ENCODE measurements at places on chromosomes 11 and 22. TPM values are rescaled to one million over a fixed set of nuclear protein-coding genes. Genes with fewer than 3 reads are reported as not detected.
A peak's percentile ranks its signal among the peaks of the same experiment; 100 is the strongest.

Gene NLRP14
- 0.07 TPM for total RNA-seq

Gene SPTBN2
- total RNA-seq: 60.9 TPM

Gene SMC1B
- not detected for total RNA-seq

Gene JHY
- total RNA-seq: 0.37 TPM

Gene WNT11
- total RNA-seq: 7.7 TPM

Gene TRAF6
- 4.9 TPM for total RNA-seq

Gene PAMR1
- 4.2 TPM for total RNA-seq

Gene ME3
- total RNA-seq: 1.9 TPM

Gene LIN7C
- total RNA-seq: 26.8 TPM

DNA sequence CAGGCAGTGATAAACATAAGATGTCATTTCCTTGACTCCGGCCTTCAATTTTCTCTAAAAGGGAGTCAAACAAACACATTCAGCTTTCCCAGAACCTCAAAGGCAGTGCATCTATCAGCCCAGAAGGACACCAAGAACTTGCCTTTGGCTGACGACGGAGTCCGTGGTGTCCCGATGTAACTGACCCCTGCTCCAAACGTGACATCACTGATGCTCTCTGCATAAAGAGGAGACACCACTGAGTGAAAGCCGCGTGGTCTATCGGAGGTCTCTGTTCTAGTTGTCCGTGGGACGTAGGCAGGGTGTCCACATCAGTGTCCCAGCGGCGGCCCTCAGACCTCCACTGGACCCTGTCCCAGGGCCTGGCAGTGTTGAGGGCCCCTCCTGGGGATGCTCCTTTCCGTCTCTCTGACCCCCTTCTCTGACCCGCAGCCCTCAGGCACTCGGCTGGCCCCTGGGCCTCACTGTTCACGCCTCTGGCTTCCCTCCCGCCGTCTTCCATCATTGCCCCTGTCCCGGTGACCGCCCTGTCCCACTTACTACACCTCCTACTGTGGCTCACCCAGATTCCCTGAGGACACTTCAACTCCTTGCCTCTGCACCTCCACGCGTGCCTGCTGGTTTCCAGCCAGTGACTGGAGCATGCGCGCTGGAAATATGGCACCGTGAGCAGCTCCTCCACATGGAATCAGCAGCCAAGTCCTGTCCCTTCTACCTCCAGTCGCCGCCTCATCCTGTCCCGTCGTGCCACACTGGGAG lies 70.4 kb downstream of the NCAPD3 start:
- no peaks in the 10 kb centered on the region for H3K4me1 ChIP-seq
- H3K27ac ChIP-seq: no peak overlapping the region
- H3K27me3 ChIP-seq: no peaks in the 10 kb centered on the region
- DNase-seq: no peak
- peaks cover 20% of the 10 kb centered on the region for H3K36me3 ChIP-seq
- H3K4me3 ChIP-seq: no peak overlapping the region

GRCh38 chr11:119671561-119672015 lies 57.4 kb downstream of the NECTIN1 start:
- no peak for DNase-seq
- no peaks in the 10 kb centered on the region for H3K36me3 ChIP-seq
- no peak overlapping the region for H3K4me3 ChIP-seq
- no peak overlapping the region for H3K27ac ChIP-seq
- H3K4me1 ChIP-seq: no peaks in the 10 kb centered on the region

GRCh38 chr22:22094514-22094913 lies 111.9 kb upstream of the TOP3B start:
- no peaks in the 10 kb centered on the region for H3K4me1 ChIP-seq
- H3K4me3 ChIP-seq: no peak overlapping the region
- no peak for DNase-seq
- H3K27me3 ChIP-seq: no peaks in the 10 kb centered on the region
- H3K36me3 ChIP-seq: no peaks in the 10 kb centered on the region

GRCh38 chr11:128548649-128549255 lies 38.6 kb downstream of the ETS1 start:
- H3K4me3 ChIP-seq: peak overlapping the region; percentile 47
- no peaks in the 10 kb centered on the region for H3K27me3 ChIP-seq
- peaks cover 5% of the 10 kb centered on the region for H3K4me1 ChIP-seq
- no peaks in the 10 kb centered on the region for H3K36me3 ChIP-seq
- peak; percentile 77 for DNase-seq
- H3K27ac ChIP-seq: peak overlapping the region; percentile 66

- H3K4me1 ChIP-seq: no peaks in the 10 kb centered on the region
- no peaks in the 10 kb centered on the region for H3K36me3 ChIP-seq
- no peak overlapping the region for H3K4me3 ChIP-seq
- H3K27ac ChIP-seq: no peak overlapping the region
Observed at GRCh38 chr22:47174096-47174495, 411.6 kb downstream of the TBC1D22A start.

GRCh38 chr22:48576333-48577013 lies 1251.2 kb downstream of the BRD1 start:
- DNase-seq: no peak
- no peak overlapping the region for H3K4me3 ChIP-seq
- no peaks in the 10 kb centered on the region for H3K4me1 ChIP-seq

- H3K36me3 ChIP-seq: no peaks in the 10 kb centered on the region
- H3K27ac ChIP-seq: no peak overlapping the region
- H3K4me1 ChIP-seq: no peaks in the 10 kb centered on the region
- H3K4me3 ChIP-seq: no peak overlapping the region
Observed at GRCh38 chr22:18156878-18157713, 7.1 kb downstream of the USP18 start.

DNA sequence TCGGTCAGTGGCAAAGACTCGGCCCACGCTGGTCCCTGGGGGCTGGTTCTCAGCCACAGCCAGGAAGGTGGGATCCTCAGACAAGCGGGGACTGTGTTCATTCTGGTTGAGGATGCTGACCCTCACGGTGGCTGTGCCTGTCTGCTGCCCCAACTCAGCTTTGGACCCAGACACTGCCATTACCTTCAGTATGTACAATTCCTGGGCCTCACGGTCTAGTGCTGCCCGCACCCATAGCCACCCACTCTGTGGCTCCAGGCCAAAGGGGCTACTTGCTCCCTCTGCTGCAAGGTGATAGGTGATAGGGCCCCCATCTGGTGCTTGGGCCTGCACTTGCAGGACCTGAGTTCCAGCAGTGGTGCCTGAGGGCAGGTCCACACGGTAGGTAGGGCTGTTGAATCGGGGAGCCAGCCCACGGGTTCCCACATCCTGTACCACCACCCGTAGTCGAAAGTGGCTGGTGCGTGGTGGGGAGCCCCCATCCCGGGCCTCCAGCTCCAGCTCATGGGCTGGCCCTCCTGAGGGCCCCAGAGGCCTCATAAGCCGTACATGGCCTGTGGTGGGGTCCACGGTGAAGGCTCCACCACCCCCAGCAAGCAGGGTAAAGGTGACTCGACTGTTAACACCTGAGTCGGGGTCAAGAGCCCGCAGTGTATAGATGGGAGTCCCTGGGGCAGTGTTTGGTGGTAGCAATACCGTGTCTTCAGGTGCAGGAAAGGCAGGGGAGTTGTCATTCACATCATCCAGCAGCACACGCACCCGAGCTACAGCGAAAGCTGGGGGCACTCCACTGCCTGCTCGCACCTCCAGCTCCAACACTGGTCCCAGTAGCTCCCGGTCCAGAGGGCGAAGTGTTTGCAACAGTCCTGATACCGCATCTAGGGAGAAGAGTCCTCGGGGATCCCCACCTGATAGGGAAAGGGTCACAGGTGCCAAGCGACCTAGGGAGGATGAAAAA lies 13.2 kb upstream of the TPP1 start:
- H3K27me3 ChIP-seq: no peaks in the 10 kb centered on the region
- peaks cover 16% of the 10 kb centered on the region for H3K4me1 ChIP-seq
- no peaks in the 10 kb centered on the region for H3K36me3 ChIP-seq

- DNase-seq: no peak
- no peak overlapping the region for H3K27ac ChIP-seq
- H3K27me3 ChIP-seq: no peaks in the 10 kb centered on the region
Observed at GRCh38 chr11:107991868-107992414, 16.8 kb upstream of the CUL5 start.

- H3K4me1 ChIP-seq: no peaks in the 10 kb centered on the region
- H3K27me3 ChIP-seq: no peaks in the 10 kb centered on the region
- no peak overlapping the region for H3K27ac ChIP-seq
- DNase-seq: no peak
Observed at GRCh38 chr11:76217653-76218160, 11.4 kb upstream of the WNT11 start.

DNA sequence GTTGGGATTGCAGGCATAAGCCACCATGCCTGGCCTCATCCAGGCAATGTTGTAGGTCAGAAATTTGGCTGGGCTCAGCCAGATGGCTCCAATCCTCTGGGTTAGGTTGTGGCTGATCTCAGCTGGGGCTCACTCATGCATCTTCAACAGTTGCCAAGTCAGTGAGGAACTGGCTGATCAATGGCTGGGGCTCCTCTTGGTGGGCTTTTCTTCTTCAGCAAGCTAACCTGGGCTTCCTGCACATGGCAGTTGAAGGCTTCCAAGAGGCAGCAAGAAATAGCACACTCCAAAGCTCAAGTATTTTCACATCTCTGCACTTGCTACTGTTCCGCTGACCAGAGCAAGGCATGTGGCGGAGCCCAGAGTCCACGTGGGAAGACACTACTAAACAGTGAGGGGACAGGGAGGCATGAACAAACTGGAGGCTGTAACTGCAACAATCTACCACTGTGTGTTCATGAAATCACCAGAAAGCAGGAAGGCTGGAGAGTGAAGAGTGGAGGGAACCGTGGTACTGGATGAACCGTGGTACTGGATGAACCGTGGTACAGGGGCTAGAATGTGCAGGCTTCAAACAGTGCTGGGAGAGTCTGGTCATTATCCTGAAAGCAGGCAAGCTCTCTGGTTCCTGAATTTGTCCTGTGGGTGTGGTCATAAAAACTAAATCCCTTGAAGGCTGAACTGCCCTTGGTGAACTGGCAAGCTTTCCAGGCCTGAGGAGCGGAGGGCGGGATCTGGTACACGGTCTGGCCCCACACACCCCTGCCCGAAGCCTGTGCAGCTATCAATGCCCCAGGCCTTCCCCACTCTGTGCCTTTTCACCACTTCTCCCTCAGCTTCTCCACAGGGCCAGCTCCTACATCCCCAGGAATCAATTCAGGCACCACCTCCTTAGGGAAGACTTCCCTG lies 20.2 kb downstream of the CHST1 start:
- H3K4me1 ChIP-seq: no peaks in the 10 kb centered on the region
- DNase-seq: no peak
- H3K27me3 ChIP-seq: no peaks in the 10 kb centered on the region
- no peaks in the 10 kb centered on the region for H3K36me3 ChIP-seq

DNA sequence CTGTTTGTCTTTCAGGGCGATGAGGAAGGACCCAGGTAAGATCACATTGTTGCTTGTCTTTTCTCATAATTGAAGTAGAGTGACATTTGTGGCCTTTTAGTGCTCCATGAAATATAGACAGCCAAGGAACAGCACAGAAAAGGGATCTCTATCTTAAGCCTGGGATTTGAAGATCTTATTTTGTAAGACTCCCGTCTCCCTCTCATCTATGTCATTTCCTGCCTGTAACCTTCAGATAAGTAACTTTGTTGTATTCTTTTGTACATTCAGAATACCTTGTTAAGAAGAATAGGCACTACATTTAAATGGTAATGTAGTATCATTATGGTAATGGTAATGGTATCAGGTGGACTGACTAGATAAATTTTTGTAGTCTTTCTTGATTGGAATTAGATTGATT lies 72.8 kb downstream of the TRIM44 start:
- H3K36me3 ChIP-seq: no peaks in the 10 kb centered on the region
- no peaks in the 10 kb centered on the region for H3K27me3 ChIP-seq
- H3K4me3 ChIP-seq: no peak overlapping the region
- H3K4me1 ChIP-seq: no peaks in the 10 kb centered on the region

DNA sequence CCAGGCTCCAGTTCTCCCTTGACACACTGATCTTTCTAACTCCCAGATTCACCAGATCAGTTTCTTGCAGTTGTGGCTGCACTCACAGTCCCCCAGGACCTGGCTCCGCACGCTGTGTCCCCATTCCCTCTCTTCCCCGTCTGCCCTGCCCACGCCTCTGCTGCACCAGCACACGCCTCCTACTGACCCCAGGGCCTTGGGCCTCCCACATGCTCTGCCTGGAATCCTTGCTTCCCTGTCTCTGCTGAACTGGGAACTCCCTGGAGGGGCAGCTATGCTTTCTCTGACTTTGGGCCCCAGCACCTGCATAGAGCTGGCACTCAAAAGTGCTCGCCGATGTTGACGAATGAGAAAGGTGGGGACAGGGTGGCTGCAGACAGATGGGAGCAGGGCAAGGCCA lies 68.9 kb downstream of the MYO7A start:
- H3K36me3 ChIP-seq: no peaks in the 10 kb centered on the region
- H3K27me3 ChIP-seq: no peaks in the 10 kb centered on the region
- H3K4me3 ChIP-seq: no peak overlapping the region
- DNase-seq: peak; percentile 20
- H3K4me1 ChIP-seq: no peaks in the 10 kb centered on the region

GRCh38 chr11:87136236-87136635 lies 98.5 kb downstream of the TMEM135 start:
- H3K27me3 ChIP-seq: no peaks in the 10 kb centered on the region
- H3K36me3 ChIP-seq: no peaks in the 10 kb centered on the region
- H3K4me3 ChIP-seq: no peak overlapping the region

GRCh38 chr11:47395223-47396048 lies 13.0 kb upstream of the SLC39A13 start:
- no peaks in the 10 kb centered on the region for H3K4me1 ChIP-seq
- DNase-seq: no peak
- H3K27me3 ChIP-seq: no peaks in the 10 kb centered on the region
- H3K36me3 ChIP-seq: no peaks in the 10 kb centered on the region
- peak overlapping the region; percentile 95 for H3K27ac ChIP-seq
- H3K4me3 ChIP-seq: no peak overlapping the region

DNA sequence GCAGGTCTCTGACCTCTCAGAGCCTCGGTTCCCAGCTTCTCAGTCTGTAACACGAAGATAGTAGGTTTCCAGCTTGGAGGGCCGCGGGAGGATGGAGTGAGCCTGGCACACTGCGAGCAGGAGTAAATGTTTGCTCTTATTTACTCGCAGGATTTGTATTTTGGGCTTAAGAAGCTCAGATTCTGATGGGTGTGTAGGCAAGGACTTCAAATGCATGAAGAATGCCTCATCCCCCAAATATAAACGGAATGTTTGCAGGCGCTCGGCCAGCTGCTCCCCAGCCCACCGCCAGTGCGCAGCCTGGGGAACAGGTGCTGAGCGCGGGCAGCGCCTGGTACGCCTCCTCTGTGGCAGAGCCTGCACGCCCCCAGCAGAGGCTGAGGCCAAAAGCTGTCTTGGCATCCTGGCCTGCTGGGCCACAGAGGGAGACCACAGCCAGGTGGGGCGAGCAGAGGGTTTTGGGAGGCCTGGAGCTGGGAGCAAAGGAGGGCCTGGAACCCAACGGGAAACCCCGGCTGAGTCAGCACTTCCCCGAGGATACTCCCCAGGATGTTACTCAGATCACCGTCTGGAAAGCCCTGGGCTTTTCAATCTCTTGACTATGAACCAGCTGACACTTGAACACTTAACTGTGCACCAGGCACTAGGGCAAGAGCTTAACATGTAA lies 9.4 kb downstream of the EHD1 start:
- no peak overlapping the region for H3K27ac ChIP-seq
- no peaks in the 10 kb centered on the region for H3K27me3 ChIP-seq
- H3K36me3 ChIP-seq: no peaks in the 10 kb centered on the region
- no peak overlapping the region for H3K4me3 ChIP-seq
- DNase-seq: no peak
- H3K4me1 ChIP-seq: peaks cover 60% of the 10 kb centered on the region

GRCh38 chr11:74605403-74605802 lies 13.0 kb downstream of the POLD3 start:
- H3K27me3 ChIP-seq: no peaks in the 10 kb centered on the region
- DNase-seq: no peak
- no peak overlapping the region for H3K4me3 ChIP-seq
- H3K4me1 ChIP-seq: no peaks in the 10 kb centered on the region
- H3K36me3 ChIP-seq: no peaks in the 10 kb centered on the region
